ENCODE measurements at places on chromosomes 6 and 20.

- no peak for DNase-seq
These were observed 743.3 kb upstream of the CHD6 start for GRCh38 chr20:42361402-42361970.

GRCh38 chr6:106488494-106489370 lies 128.2 kb downstream of the CRYBG1 start:
- no peak for DNase-seq

- DNase-seq: no peak
These were observed 114.2 kb downstream of the MOXD1 start for GRCh38 chr6:132287101-132287500.

DNA sequence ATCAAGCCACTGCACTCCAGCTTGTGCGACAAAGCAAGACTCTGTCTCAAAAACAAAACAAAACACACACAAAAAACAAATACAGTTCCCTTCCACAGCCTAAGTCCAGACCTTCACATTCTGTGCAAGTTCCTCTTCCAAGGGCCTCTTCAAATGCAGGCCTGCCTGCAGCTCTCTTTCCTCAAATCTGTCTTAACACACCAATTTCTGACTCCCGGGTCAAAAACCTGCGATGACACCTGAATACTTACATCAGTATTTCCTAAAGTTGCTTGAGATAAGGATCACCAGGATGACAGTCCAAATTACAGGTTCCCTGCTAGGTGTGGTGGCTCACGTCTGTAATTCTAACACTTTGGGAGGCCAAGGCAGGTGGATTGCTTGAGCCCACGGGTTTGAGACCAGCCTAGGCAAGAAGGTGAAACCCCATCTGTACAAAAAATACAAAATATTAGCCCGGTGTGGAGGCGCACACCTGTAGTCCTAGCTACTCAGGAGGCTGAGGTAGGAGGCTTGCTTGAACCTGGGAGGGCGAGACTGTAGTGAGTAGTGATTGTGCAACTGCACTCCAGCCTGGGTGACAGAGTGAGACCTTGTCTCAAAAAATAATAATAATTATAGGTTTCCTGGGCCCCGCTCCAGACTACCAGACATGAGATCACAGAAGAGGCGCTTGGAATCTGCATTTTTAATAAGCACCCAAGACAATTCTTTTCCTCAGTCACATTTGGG lies 8.8 kb upstream of the PARD6B start:
- no peak for DNase-seq

- no peak for DNase-seq
These were observed 262.4 kb upstream of the SUPT3H start for GRCh38 chr6:45640081-45640491.

DNA sequence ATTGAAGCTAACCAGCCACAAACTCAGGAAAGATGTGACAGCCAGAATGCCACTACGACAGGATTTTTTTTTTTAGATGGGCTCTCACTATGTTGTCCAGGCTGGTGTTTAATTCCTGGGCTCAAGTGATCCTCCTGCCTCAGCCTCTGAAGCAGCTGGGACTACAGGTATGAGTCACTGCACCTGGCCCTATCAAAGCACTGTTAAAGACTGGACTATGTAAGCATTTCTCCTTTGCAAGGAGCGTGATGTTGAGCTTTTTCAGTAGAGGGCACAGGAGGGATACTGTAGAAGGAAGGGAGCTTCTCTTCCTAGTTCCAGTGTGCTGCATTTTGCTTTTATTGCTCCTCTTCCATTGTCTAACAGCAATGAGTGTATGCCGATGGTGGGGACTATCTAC lies 35.8 kb downstream of the ZBTB9 start:
- DNase-seq: no peak

DNA sequence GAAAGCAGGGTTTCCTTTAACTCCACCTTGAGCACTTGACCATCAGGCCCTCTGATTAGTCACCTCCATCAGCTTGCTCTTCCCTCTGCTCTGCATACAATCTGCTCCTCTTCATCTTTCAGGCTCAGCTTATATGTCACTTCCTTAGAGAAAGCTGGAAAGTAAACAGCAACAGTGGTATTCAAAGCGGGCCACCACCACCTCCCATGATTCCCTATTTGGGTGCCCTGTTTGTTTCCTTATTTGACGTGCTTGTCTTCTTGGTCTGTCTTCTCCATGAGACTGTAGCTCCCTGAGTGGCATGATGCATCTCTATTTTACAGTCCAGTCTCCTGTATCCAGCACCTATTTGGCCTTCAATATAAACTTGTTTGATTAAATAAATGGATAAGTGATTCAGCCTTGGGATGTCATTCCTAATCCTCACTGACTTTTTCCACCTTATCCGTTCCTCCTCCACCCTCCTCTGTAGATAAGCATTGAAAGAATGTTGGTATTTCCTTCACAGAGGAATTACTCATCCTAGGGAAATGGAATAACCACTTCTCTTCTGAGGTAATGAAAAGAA lies 102.8 kb upstream of the SGK1 start:
- no peak for DNase-seq

- no peak for DNase-seq
These were observed 143.7 kb upstream of the SLC22A16 start for GRCh38 chr6:110620065-110620464.

Measured in HEK293T (cell line).